RWPE2 (cell line): ENCODE measurements at places on chromosomes 16 and 17.

DNA sequence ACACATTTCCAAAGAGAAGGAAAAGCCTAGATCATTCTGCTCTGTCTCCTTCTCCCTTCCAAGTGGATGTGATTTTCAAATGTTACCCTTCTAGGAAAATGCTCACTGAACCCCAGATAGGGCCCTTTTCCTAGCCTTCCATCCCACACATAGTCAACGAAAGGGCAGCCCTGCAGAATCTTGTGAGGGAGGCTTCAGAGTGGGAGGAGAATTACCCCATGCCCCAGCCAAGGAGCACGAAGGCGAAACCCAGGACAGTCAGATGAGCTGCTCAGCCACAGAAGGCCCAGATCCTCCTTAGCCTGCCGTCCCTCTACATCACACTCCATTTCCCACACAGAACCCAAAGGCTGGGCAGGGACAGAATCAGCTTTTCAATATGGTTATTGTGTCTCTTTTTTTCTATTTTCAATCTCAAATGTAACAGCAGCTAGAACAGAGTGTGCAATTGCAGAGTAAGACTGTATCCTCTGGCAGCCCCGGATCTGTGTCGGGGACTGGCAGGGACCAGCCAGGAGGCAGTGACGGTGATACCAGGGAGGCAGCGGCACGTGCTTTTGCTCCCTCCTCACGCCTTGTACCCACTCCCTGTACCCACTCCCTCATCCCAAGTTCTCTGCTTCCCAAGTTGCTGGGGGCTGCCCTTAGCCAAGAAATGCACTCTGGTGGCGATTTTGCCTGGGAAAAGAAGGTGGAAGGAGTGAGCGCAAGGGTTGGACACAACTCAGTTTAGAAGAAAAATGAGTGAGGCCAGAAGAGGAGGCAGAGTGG is 3.7 kb upstream of the SDK2 start:
- H3K27me3 ChIP-seq, result peaks cover 40% of the 10 kb centered on the region
- no peak overlapping the region for H3K4me3 ChIP-seq
- DNase-seq, result no peak
- H3K36me3 ChIP-seq, result no peaks in the 10 kb centered on the region
- no peaks in the 10 kb centered on the region for H3K4me1 ChIP-seq

- H3K4me3 ChIP-seq, result no peak overlapping the region
- H3K4me1 ChIP-seq, result no peaks in the 10 kb centered on the region
- no peak for DNase-seq
- no peak overlapping the region for H3K27ac ChIP-seq
- no peaks in the 10 kb centered on the region for H3K36me3 ChIP-seq
Measured at GRCh38 chr17:63494300-63494928, 17.6 kb downstream of the ACE start.

DNA sequence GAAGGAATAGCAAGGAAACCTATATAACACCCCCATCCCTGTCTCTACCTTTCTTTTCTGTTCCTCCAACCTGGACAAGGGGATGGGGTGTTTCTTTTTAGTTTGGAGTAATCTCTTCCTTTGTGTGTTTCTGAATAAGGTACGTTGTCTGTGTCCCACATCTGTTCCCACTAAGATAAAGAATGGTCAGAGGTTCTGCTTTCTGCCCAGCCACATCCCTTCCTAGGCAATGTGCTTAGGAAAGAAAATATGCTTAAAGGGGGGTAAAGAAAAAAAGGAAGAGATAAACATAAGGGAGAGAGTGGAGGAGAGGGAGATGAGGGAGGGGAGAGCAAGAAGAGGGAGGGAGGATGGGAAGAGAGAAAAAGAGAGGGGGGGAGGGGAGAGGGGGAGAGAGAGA is 35.1 kb downstream of the SLC6A2 start:
- no peak overlapping the region for H3K27ac ChIP-seq
- H3K36me3 ChIP-seq, result no peaks in the 10 kb centered on the region
- no peak for DNase-seq
- no peaks in the 10 kb centered on the region for H3K27me3 ChIP-seq
- no peak overlapping the region for H3K4me3 ChIP-seq

DNA sequence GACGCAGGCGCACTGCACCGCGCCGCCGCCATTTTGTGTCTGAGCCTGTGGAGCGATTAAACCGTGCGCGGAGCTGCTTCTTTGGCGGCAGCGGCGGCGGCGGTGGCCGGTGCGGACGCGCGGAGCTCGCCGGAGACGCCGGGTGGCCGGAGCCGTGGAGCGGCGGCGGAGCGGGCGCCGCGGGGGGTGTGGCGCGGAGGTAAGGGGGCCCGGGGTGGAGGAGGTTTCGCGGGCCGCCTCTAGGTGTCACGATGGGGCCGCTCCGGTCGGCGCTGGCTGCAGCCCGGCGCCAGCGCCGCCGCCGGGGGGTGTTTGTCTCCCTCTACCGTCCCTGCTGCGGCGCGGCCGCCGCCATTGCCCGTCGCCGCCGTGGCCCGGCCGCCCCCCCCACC is at the start of gene CTCF:
Gene CTCF, plus strand, starts transcription at position 1 of the 392 bp plus-strand sequence. CDS start 48,307 bp downstream, outside the sequence.
- H3K36me3 ChIP-seq, result no peaks in the 10 kb centered on the region
- peak within 1 kb of the TSS; percentile 93 for H3K27ac ChIP-seq
- no peak for DNase-seq
- no peaks in the 10 kb centered on the region for H3K27me3 ChIP-seq
- H3K4me3 ChIP-seq, result peak within 1 kb of the TSS; percentile 98

DNA sequence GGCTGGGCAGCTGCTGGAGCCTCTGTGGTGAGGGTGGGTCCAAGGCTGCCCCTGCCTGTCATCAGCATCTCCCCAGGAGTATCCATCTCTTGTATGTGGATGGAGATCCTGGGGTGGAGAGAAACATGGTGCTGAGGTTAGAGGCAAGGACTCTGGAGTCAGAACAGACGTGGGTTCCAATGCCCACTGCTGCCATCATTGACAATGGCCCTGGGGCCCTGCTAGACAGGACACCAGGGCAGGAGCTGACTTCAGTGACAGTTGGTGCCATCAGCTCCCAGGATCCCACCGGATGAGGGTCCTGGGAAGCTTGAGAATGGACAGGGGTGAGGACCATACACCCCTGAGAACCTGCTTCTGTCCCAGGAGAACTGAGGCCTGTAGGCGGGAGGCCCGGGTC is 15.6 kb downstream of the MYLK3 start:
- no peak for DNase-seq
- no peak overlapping the region for H3K4me3 ChIP-seq
- no peaks in the 10 kb centered on the region for H3K4me1 ChIP-seq
- H3K27ac ChIP-seq, result no peak overlapping the region
- no peaks in the 10 kb centered on the region for H3K27me3 ChIP-seq

DNA sequence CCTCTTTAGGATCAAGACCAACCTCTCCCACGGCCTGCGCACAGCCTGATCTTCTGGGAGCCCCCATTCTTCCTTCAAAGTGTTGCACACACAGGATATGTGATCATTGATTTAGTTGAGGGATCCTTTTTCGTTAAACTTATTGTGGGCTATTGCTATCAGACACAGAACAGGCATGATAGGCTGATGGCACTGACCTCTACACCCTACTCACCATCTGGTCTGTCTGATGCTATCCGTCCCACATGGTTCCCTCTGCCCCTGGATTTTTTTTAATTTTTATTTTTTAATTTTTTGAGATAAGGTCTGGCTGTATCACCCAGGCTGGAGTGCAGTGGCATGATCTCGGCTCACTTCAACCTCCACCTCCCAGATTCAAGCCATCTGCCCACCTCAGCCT is 19.2 kb upstream of the LITAF start:
- no peaks in the 10 kb centered on the region for H3K27me3 ChIP-seq
- no peak overlapping the region for H3K27ac ChIP-seq
- H3K36me3 ChIP-seq, result no peaks in the 10 kb centered on the region
- H3K4me1 ChIP-seq, result no peaks in the 10 kb centered on the region

DNA sequence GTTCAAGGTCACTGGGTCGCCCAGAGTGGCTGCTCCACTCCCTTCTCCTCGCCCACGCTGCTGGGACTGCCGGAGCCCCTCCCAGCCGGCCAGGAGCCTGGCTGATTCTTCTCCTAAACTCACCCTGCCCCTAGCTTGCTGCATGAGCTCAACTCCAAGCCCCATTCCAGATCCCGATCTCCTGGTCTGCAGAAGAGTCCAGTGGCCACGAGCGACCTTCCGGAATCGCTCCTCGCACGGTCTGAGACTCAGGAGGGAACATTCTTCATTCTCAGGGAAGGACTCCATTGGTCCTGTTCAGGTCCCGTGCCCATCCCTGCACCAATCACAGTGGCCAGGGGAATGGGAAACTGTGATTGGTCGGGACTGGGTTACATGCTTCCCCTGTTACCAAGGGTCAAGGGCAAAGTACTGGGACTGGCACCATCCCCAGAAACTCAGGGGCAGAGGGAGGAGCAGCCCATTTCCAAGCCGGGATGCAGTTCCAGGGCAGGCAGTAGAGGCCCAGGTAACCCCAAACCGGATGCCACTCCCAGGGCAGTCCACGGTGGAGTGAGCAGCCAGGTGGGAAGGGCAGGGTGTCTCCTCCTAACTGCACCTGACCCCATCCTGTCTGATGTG is 24.5 kb upstream of the CIBAR2 start:
- no peak overlapping the region for H3K4me3 ChIP-seq
- no peaks in the 10 kb centered on the region for H3K4me1 ChIP-seq
- H3K36me3 ChIP-seq, result no peaks in the 10 kb centered on the region
- H3K27me3 ChIP-seq, result no peaks in the 10 kb centered on the region

DNA sequence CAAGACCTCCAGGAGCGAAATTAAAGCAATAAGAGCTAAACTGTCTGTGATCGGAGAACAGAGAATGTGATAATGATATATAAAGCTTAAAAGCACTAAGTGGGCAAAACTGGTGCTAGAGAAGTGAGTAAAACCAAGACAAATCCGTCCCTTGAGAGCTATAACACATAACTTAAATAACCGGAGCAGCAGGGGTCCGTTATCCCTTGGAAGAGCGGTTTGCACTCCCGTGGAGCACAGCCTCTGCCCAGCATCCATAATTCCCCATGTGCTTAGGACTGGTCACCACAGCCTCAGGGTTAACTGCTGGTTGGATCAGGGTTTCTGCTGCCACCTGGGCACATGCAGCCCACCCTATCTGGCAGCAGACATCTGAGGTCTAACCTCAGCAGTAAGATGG is 489.0 kb downstream of the NPIPA7 start:
- peaks cover 4% of the 10 kb centered on the region for H3K27me3 ChIP-seq
- DNase-seq, result no peak
- no peak overlapping the region for H3K27ac ChIP-seq
- no peak overlapping the region for H3K4me3 ChIP-seq
- H3K36me3 ChIP-seq, result no peaks in the 10 kb centered on the region
- H3K4me1 ChIP-seq, result no peaks in the 10 kb centered on the region

- H3K27ac ChIP-seq, result no peak overlapping the region
- no peaks in the 10 kb centered on the region for H3K27me3 ChIP-seq
- no peaks in the 10 kb centered on the region for H3K4me1 ChIP-seq
- no peak overlapping the region for H3K4me3 ChIP-seq
- no peak for DNase-seq
Measured at GRCh38 chr17:42917236-42917603, 16.6 kb downstream of the G6PC1 start.

- H3K27me3 ChIP-seq, result no peaks in the 10 kb centered on the region
- no peak overlapping the region for H3K4me3 ChIP-seq
- H3K36me3 ChIP-seq, result no peaks in the 10 kb centered on the region
- no peak for DNase-seq
- H3K27ac ChIP-seq, result no peak overlapping the region
- peaks cover 23% of the 10 kb centered on the region for H3K4me1 ChIP-seq
Measured at GRCh38 chr17:66351033-66351432, 48.6 kb downstream of the PRKCA start.

- no peak for DNase-seq
- H3K4me3 ChIP-seq, result no peak overlapping the region
- H3K4me1 ChIP-seq, result no peaks in the 10 kb centered on the region
- no peak overlapping the region for H3K27ac ChIP-seq
- no peaks in the 10 kb centered on the region for H3K27me3 ChIP-seq
Measured at GRCh38 chr16:13660807-13661206, 259.1 kb upstream of the ERCC4 start.

DNA sequence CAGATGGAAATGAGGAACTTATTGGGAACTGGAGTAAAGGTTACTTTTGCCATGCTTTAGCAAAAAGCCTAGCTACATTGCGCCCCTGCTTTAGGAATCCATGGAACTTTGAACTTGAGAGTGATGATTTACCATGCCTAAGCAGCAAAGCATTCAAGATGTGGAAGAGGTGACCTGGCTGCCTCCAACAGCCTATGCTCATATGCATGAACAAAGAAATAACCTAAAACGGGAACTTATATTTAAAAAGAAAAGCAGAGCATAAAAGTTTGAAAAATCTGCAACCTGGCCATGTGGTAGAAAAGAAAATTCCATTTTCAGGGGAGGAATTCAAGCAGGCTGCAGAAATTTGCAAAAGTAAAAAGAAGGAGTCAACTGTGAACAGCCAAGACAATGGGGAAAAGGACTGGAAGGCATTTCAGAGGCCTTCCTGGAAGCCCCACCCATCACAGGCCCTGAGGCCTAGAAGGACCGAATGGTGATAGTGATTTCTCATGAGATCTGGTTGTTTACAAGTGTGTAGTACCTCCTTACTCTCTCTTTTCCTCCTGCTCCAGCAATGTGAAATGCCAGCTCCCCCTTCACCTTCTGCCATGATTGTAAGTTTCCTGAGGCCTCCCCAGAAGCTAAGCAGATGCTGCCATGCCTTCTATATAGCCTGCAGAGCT is 48.7 kb downstream of the MRPS23 start:
- no peak overlapping the region for H3K27ac ChIP-seq
- DNase-seq, result no peak
- no peaks in the 10 kb centered on the region for H3K36me3 ChIP-seq
- H3K4me1 ChIP-seq, result no peaks in the 10 kb centered on the region
- no peak overlapping the region for H3K4me3 ChIP-seq
- no peaks in the 10 kb centered on the region for H3K27me3 ChIP-seq

DNA sequence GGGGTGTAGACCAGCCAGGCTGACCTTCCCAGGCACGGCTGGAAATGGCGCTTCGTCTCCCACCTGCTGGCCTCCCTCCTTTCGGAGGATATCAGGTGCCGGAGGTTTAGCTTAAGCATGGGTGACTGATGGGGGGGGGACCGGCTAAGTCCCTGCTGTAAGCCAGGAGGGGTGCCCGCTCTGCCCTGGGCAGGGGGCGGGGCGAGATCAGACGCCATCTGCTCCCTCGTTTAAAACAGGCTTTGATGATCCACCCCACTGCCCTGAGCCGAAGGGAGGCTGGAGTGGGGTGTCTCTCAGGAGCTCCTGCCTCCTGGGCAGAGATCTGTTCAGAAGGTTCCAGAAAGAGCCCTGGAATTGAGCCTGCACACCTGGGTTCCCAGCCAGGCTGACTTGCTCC is 26.0 kb downstream of the C16orf74 start:
- peaks cover 84% of the 10 kb centered on the region for H3K36me3 ChIP-seq
- peak; percentile 29 for DNase-seq
- H3K4me3 ChIP-seq, result no peak overlapping the region

DNA sequence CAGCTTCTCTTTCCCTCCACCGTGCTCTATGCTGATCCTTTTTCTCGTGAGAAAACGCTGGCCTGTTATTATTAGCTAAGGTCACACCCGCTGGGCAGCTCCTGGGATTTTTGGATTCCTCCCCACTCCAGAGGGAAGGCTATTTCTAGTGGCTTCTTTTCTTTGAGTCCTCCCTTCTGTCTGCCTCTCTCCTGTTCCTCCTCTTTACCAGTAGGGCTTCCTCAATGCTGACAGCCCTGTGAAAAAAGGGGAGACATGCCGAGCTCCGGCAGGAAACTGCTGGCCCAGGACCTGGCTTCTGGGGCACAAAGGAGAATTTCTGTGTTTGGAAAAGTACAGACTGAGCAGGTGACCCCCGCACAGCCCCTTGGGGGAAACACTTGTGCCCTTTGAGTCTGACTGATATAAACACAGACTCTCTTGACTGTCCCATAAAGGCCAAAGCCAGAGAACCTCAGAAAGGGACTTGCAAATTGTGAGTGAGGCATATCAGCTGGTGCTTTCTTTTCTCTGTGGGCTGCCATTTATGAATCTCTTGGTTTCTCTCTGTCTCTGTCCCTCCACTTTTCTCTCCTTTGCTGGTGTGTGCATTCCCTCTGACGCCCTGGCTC is 14.0 kb upstream of the RNF135 start:
- H3K4me3 ChIP-seq, result no peak overlapping the region
- H3K4me1 ChIP-seq, result no peaks in the 10 kb centered on the region
- H3K36me3 ChIP-seq, result no peaks in the 10 kb centered on the region
